Fibroblast of skin of scalp (primary cell): ENCODE measurements at places on chromosomes 12 and 14.

GRCh38 chr12:125267114-125267513 lies 201.9 kb downstream of the AACS start:
- no peak for DNase-seq

DNA sequence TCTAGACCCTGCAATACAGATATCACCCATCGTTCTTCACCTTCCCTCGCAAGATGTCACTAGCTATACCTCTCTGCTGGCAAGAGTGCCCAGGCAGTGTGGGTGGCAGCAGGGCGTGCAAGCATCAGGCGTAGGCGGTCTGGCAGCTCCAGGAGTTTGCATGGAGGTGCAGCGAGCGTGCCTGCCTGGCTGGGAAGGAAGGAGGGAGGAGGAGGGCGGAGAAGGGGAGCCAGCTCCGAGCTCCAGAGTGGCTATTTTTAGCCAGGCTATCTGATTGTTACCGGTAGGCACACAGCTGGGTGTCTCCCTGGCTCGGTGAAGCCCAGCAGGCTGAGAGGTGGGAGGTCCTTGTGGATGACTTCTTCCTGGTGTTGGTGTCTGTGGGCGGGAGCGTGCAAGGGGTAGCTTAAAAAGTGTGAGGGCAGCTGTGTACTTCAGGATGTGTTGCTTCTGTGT lies 6.2 kb downstream of the FOXJ2 start:
- DNase-seq, result peak; percentile 61

DNA sequence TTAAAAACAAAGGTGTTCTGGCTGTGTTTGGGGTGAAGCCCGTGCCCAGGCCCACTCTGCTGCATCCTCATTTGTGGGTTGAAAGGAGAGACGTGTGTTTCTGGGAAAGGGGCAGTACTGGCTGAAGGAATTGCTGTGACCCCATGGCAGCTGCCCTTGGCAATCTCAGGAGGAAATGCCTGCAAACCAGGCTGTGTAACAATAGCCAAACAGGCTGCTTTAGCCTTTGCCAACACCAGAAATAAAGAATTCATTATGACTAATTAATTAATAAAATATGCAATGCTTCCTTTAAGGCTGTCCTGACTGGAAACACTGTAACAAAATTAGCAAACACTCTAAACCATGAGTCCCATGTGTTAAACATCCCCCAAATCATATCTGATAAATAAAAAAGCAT lies 53.0 kb upstream of the KRR1 start:
- DNase-seq, result no peak

DNA sequence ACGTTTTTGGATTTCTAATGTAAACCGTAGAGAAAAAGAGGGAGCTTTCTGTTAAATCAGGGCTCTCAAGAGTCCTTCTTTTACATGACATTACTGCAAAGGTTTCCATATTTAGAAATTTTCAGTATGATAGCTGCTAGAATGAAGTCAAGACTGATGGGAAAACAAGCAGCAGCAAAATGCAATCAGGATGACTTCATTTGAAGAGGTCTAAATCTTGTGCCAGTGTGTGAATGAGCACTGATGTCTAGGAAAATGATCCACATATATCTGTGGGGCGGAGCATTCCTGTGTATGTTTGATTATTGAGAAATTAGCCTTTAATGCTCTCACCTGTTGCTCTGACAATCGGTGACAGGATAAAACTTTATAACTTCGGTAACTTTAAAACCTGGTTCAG lies 73.6 kb downstream of the GRIP1 start:
- no peak for DNase-seq
